ENCODE measurements at places on chromosomes 3 and 15.
A peak's percentile ranks its signal among the peaks of the same experiment; 100 is the strongest.

- no peak for DNase-seq
These were observed 83.8 kb upstream of the DPH6 start for GRCh38 chr15:35629766-35630165.

GRCh38 chr3:51434746-51435327 lies 43.8 kb downstream of the RBM15B start:
- DNase-seq = peak; percentile 16

GRCh38 chr3:188108703-188109412 lies 45.1 kb upstream of the LPP start:
- DNase-seq = no peak

DNA sequence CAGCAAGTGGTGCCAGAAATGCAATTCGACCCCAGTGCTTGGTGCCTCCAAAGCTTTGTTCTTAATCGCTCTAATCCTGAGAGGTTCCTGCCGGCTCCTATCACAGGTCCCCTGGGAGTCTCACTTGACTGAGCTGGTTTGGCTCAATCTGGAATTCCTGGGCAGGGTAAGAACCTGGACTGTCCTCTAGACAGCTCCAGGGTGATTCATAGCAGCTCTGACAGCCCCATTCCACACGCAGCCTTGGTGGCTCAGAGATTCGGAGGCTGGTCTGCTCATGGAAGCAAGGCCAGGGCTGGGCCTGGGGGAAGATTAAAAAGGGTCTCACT lies 37.9 kb downstream of the MYO5C start:
- no peak for DNase-seq

DNA sequence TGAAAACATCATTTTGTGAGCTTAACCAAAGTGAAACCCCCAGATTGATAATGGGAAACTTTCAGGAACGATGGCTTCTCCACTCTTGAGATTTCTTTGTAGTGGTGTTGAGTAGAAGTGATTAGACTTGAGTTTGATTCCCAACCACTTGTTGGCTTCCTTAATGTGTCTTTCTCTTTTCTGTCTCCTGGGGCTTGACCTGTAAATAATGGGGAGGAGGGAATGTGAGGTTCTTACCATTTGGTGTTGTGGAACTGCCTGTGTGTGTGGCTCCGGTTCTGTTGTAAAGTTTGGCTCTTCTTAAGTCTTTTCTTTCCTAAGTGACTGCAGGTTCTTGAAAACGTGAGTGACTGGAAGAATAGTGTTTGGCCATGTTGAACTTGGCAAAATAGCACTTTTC lies 2.7 kb downstream of the CDV3 start:
- no peak for DNase-seq

- DNase-seq = no peak
These were observed 56.2 kb downstream of the ARHGEF26 start for GRCh38 chr3:154177406-154177805.

Measured in stimulated activated CD8-positive, alpha-beta memory T cell treated with anti-CD3 and anti-CD28 coated beads, Interleukin-2, amount 100 ng/mL, for 48 hours (primary cell).